Stimulated activated CD4-positive, alpha-beta T cell treated with anti-CD3 and anti-CD28 coated beads, Interleukin-1b, Interleukin-23, amount 100 ng/mL, for 1 hour (primary cell): ENCODE measurements at places on chromosomes 7 and 10.

GRCh38 chr10:88184543-88185297 is 321.3 kb downstream of the PTEN start:
- no peak for DNase-seq

- DNase-seq: no peak
Observed at GRCh38 chr10:112283100-112283499, at the start of gene TECTB. TECTB (plus strand) TSS chr10:112283400; CDS start chr10:112283735, 335 bp downstream.

- no peak for DNase-seq
Observed at GRCh38 chr10:58023341-58024073, 244.2 kb downstream of the IPMK start.

DNA sequence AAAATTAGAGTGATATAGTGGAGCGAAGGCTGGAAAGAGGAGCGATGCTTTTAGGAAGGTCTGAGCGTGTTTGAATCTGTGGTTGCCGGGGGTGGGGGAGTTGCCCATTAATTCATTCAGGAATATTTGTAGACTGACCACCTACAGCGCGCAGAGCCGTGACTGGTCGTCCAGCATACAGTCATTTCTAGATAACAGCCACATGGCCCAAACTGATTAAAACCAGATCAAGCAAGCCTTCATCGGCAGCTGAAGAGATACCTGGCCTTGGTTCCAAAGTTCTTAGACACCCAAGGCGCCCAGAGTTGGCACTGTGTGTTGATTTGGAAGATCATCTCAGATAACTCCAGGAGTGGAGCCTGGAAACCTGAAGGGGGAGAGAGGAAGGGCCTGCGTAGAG is 1.7 kb downstream of the PROSER2 start:
- DNase-seq: no peak

GRCh38 chr7:127941476-127942210 is 89.6 kb downstream of the LRRC4 start:
- DNase-seq: no peak

DNA sequence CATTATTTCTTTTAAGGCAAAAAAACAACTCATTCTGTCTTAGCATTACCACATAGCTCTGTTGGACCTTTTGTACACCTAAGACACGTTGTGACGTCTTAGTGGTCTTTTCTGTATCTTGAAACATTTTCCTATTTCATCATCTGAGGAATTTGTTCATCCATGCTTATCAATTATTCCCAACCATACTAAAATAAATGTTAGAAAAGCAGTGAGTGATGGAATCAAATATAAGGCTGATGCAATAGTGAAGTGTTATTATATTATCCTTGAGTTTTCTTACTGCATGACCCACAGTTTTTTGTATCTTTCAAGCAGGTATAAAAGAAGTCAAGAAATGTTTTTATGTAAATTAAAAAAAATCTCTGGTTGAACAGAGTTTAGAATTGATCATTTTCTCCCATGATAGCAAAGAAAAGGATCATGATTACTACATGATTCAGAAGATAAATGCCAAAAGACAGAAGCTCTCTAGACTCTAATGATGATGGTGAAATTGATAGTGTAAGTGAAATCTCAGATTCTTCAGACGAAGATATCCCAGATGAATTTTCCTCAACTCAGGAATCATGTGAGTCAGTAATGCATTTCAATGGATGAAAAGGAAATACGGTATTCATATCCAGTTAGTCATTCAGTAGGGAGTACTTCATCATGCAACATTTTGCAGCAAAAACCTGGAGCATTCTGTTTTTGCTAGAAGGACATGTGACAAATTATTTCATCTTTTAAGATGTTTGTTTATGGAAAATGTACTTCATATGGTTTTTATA is 51.4 kb downstream of the CELF2 start:
- DNase-seq: no peak

GRCh38 chr7:125423458-125424155 is 494.0 kb upstream of the POT1 start:
- DNase-seq: no peak

DNA sequence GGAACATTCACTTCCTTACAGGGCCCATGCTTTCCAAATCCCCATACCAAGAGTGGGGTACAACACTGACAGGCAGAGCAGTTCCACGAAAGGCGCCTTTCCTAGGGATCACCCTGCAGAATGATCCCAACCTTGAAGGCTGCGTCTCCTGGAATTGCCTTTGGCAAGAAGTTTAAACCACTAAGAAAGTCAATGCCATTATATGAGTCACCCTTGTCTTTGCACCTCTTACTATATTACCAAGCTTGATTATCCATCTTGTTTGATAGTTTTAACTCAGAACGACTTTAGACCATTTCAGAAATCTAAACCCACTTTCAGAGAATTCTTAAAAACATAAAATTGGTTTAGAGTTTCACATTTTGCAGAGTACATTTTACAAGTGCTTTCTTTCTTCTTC is 282.1 kb downstream of the ARHGAP12 start:
- DNase-seq: no peak

GRCh38 chr7:41048771-41049170 is 654.1 kb downstream of the INHBA start:
- DNase-seq: no peak
